ENCODE measurements at places on chromosomes 3 and 15. TPM values are rescaled to one million over a fixed set of nuclear protein-coding genes. Genes with fewer than 3 reads are reported as not detected.

GRCh38 chr3:168801794-168802193 lies 706.1 kb upstream of the GOLIM4 start:
- DNase-seq = no peak
- H3K36me3 ChIP-seq = no peaks in the 10 kb centered on the region
- H3K27me3 ChIP-seq = no peaks in the 10 kb centered on the region
- no peaks in the 10 kb centered on the region for H3K4me1 ChIP-seq
- no peak overlapping the region for H3K27ac ChIP-seq

DNA sequence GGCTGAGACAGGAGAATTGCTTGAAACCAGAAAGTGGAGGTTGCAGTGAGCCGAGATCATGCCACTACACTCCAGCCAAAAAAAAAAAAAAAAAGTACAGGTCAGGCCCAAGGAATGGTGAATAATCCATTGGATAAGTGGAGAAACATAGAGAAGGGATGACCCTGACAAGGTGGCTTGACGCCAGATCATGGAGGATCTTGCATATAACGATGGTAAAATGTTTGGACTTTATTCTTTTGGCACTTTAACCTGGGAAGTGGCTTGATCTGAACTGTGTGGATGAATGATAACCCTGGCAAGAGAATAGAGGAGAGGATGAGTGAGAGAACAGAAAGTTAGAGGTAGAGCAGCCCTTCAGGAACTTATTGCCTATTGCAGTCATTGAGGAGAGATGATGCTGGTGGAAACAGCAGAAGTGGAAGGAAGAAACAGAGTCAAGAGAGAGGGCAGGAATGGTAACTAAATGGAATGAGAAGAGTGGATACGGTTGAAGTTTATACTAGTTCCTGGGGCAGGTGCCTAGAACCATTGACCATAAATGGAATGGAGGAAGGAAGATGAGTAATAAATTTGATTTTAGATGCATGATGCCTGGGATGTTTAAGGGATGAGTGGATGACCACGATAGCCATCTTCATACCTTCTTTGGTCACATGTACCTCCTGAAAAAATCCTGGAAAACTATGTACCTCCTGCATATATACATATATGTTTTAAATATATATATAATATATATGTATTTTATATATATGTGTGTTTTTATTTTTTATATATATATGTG lies 57.8 kb downstream of the BLM start:
- no peak for DNase-seq
- no peaks in the 10 kb centered on the region for H3K36me3 ChIP-seq
- H3K27ac ChIP-seq = no peak overlapping the region

- H3K4me3 ChIP-seq = no peak overlapping the region
- H3K27ac ChIP-seq = no peak overlapping the region
- no peaks in the 10 kb centered on the region for H3K36me3 ChIP-seq
- DNase-seq = no peak
- H3K27me3 ChIP-seq = no peaks in the 10 kb centered on the region
- H3K4me1 ChIP-seq = no peaks in the 10 kb centered on the region
Measured at GRCh38 chr3:6416049-6416661, 444.8 kb upstream of the GRM7 start.

DNA sequence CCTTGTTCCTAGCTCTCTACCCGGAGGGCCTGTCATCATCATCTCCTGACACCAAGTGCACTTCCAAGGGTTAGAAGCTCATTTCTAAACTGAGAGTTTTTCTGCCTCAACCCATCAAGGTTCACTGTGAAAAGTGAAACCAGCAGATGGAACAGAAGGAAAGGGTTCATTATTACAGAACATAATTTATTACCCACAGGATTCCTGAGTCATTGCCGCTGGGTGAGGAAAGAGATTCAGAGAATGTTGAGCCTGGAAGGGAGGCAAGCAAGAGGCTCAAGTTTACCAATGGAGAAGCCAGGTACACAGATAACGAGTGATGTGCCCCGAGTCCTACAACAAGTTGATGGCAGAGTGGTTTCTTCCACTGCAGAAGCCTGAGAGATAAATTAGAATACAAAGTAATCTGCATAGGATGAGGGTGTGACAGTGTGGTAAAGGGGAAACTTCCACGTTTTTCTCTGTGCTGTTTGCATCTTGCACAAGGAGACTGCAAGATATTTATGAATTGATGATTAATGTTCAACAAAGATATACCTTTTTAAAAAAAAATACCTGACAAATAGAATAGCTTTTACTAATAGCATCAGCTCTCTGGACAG lies 80.5 kb upstream of the SETMAR start:
- no peak overlapping the region for H3K4me3 ChIP-seq
- H3K4me1 ChIP-seq = no peaks in the 10 kb centered on the region
- no peak overlapping the region for H3K27ac ChIP-seq
- H3K36me3 ChIP-seq = no peaks in the 10 kb centered on the region
- DNase-seq = no peak
- no peaks in the 10 kb centered on the region for H3K27me3 ChIP-seq

DNA sequence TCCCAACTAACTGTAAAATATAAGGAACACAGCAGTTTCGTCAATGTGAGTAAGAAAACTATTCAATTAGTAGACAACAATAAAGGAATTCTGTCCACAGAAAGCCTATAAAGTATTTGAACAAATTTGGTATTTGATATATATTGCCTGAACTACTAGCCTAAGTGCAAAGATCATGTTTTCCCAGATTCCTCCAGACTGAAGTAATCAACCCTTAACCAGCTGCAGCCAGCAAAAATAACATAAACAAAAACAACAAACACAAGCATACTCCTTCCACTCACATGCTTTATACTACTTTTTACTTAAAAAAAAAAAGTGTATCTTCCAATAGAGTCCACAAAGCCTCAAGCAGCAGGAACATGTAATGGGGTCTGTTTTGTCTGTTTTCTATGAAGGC lies 24.1 kb downstream of the PGBD4 start:
- no peaks in the 10 kb centered on the region for H3K27me3 ChIP-seq
- H3K27ac ChIP-seq = no peak overlapping the region
- H3K36me3 ChIP-seq = no peaks in the 10 kb centered on the region
- H3K4me3 ChIP-seq = no peak overlapping the region
- H3K4me1 ChIP-seq = no peaks in the 10 kb centered on the region

GRCh38 chr3:117545484-117545883 lies 835.9 kb downstream of the TUSC7 start:
- no peaks in the 10 kb centered on the region for H3K36me3 ChIP-seq
- DNase-seq = no peak
- no peaks in the 10 kb centered on the region for H3K4me1 ChIP-seq
- no peak overlapping the region for H3K27ac ChIP-seq
- H3K4me3 ChIP-seq = no peak overlapping the region
- H3K27me3 ChIP-seq = no peaks in the 10 kb centered on the region

DNA sequence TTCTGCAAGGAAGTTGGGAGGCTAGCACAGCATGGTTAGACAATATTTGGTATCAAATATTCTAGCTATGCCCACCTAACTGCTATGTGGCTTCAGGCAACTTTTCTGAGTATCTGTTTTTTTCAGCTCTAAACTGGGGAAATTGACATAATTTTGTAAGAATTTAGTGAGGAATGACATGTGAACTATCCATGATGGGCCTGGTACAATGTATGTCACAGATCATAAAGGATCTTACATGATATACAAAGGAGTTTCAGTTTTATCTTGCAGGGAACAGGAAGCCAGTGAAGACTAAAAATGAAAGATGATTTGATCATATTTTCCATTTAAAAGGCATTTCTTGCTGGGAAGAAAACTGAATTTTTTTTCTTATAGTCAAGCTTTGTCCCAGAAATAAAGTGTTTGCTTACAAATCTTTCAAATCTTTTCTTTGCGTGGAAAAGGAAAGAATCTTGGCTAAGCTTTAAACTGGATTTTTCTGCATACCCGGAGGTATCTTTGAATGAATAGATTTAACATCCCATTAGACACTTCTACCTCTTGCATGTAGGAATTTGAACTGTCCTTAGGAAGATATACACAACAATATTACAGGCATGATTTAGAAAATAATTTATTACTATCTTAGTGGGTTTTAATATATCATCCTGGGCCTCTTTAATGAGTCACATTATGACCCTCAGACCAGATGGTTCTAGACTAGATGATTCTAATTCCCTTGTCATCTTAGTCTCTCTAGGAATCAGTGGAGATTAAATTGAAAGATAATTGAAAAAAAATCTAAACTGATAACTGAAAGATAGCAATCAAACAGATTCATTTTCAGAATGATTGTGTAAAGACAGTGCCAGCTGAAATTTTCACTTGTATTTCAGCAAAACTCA lies 436.0 kb upstream of the THBS1 start:
- H3K27ac ChIP-seq = no peak overlapping the region
- H3K27me3 ChIP-seq = no peaks in the 10 kb centered on the region
- H3K4me1 ChIP-seq = no peaks in the 10 kb centered on the region

GRCh38 chr3:149101154-149101553 lies 14.8 kb upstream of the HLTF start:
- no peak for DNase-seq
- H3K27ac ChIP-seq = no peak overlapping the region
- no peak overlapping the region for H3K4me3 ChIP-seq
- no peaks in the 10 kb centered on the region for H3K27me3 ChIP-seq
- H3K36me3 ChIP-seq = no peaks in the 10 kb centered on the region

DNA sequence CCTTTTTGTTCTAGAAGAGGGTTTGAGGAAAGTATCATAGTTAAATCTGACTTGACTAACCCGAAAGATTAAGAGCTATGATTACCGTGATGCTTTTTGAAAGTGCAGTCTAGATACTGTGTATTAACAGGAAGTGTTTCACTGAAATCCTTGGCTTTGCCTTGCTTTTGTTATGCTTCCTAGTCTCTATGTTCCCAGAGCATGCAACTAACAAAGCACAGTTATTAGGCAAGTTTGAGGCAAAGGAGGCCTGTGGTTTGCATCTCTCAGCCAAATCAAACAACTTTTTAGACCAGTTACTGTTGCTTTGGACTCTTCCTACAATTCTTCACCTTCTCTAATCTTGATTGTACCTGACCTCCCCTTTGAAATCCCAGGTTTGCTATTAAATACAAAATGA lies 3.9 kb downstream of the LXN start:
- peaks cover 69% of the 10 kb centered on the region for H3K36me3 ChIP-seq
- H3K27me3 ChIP-seq = no peaks in the 10 kb centered on the region
- H3K27ac ChIP-seq = no peak overlapping the region
- H3K4me3 ChIP-seq = no peak overlapping the region

- H3K27ac ChIP-seq = no peak overlapping the region
- H3K27me3 ChIP-seq = no peaks in the 10 kb centered on the region
- no peaks in the 10 kb centered on the region for H3K4me1 ChIP-seq
- DNase-seq = no peak
- no peaks in the 10 kb centered on the region for H3K36me3 ChIP-seq
Measured at GRCh38 chr3:17384567-17385296, 357.7 kb downstream of the TBC1D5 start.

GRCh38 chr15:67660874-67661606 lies 118.5 kb downstream of the MAP2K5 start:
- H3K4me3 ChIP-seq = no peak overlapping the region
- H3K4me1 ChIP-seq = no peaks in the 10 kb centered on the region
- no peaks in the 10 kb centered on the region for H3K27me3 ChIP-seq

- H3K4me3 ChIP-seq = no peak overlapping the region
- H3K36me3 ChIP-seq = no peaks in the 10 kb centered on the region
- no peak for DNase-seq
- no peaks in the 10 kb centered on the region for H3K4me1 ChIP-seq
- no peaks in the 10 kb centered on the region for H3K27me3 ChIP-seq
Measured at GRCh38 chr3:16686679-16687078, 81.5 kb upstream of the DAZL start.

DNA sequence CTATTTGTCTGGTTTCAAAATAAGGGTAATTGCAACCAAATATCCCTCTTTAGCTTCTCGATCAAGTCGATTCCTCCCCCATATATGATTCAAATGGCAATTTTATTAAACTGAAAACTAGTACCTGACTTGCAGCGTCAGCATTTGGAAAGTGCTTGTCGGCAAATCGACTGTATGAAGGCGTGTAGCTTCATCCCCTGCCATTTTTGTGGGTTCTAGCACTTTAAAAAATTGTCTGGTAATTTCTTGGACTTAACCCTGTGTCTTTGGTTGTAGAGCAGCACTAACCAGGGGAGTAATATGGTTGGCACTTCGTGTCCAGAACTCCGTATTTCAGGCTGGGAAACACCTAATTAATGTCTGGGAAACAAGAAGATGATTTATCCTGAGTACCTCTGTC lies 573 bp downstream of the MME start:
- H3K36me3 ChIP-seq = no peaks in the 10 kb centered on the region
- H3K4me1 ChIP-seq = peaks cover 26% of the 10 kb centered on the region
- no peaks in the 10 kb centered on the region for H3K27me3 ChIP-seq

- no peaks in the 10 kb centered on the region for H3K27me3 ChIP-seq
- H3K4me3 ChIP-seq = no peak overlapping the region
- no peak overlapping the region for H3K27ac ChIP-seq
- no peaks in the 10 kb centered on the region for H3K36me3 ChIP-seq
- H3K4me1 ChIP-seq = no peaks in the 10 kb centered on the region
- peak; percentile 70 for DNase-seq
Measured at GRCh38 chr3:2303566-2303965, 204.9 kb downstream of the CNTN4 start.

DNA sequence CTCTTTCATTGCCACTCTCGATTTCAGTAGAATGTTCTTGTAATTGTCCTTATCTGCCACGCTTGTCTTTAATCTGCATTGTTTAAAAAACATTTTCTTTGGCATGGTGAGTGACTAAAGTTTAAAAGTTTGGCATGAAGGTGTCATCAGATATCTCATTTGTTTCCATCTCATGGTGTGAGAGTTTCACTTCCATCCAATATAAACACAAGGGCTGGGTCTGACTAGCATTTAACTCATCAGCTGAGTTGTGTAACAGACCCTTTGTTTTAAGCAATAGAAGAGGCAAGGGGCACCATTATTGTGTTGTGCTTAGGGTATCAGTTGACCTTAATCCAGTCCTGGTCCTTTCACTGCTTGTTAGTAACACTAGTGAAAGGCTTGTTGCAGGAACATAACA lies 49.9 kb upstream of the IL12A start:
- no peak overlapping the region for H3K27ac ChIP-seq
- no peak overlapping the region for H3K4me3 ChIP-seq
- no peaks in the 10 kb centered on the region for H3K4me1 ChIP-seq
- DNase-seq = no peak
- H3K27me3 ChIP-seq = no peaks in the 10 kb centered on the region

- DNase-seq = peak; percentile 64
- H3K36me3 ChIP-seq = no peaks in the 10 kb centered on the region
- peak overlapping the region; percentile 92 for H3K27ac ChIP-seq
- peaks cover 35% of the 10 kb centered on the region for H3K4me1 ChIP-seq
- no peak overlapping the region for H3K4me3 ChIP-seq
Measured at GRCh38 chr15:98729446-98730042, 81.2 kb downstream of the IGF1R start.

COL6A6 gene
- total RNA-seq = 7.0 TPM

SCG5 gene
- not detected for total RNA-seq

ZNF80 gene
- total RNA-seq = not detected

SMARCC1 gene
- 34.8 TPM for total RNA-seq

CISH gene
- total RNA-seq = 3.5 TPM
